ENCODE measurements at places on chromosomes 3 and 15. TPM values are rescaled to one million over a fixed set of nuclear protein-coding genes. Genes with fewer than 3 reads are reported as not detected.

- DNase-seq = no peak
Measured at GRCh38 chr15:98981851-98982722, 25.5 kb downstream of the PGPEP1L start.

- no peak for DNase-seq
Measured at GRCh38 chr3:112476346-112476745, 22.9 kb downstream of the BTLA start.

GRCh38 chr3:36596419-36596818 lies 167.9 kb downstream of the DCLK3 start:
- no peak for DNase-seq

DNA sequence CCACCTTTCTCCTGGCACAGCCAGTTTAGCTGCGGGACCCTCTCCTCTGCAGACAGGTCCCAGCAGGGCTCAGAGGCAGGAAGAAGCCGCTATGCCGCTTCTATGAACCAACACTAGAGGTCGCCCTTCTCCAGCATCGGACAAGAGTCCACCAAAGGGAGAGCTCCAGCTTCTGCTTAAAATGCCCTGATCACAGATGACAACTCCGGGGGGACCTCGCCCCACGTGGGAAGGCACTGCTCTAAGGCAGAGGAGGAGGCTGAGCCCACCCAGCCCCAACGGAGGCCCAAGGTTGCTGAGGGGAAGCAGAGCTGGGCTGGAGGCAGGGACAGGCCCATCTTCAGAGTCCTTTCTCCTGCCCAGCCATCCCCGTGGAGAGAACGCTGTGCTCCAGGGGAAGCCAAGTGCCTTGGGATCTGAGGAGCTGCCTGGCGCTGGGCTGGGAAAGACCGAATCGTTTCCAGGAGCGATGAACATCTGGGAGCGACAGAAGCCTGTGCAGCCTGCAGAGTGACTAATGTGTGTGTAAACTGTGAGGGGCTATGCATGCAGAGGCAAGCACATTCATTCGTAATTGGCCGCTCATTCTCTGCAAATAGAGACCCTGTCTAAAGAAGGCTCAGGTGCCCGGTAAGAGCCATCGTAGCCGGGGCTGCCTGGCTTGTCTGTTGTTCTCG lies 43.5 kb upstream of the BDH1 start:
- DNase-seq = peak; percentile 78

- no peak for DNase-seq
Measured at GRCh38 chr3:135973841-135974240, 8.3 kb downstream of the PPP2R3A start.

The SERPINI2 gene
- not detected for total RNA-seq

All from Caco-2 (cell line).